Lower lobe of right lung (tissue), 2 donors: ENCODE measurements at places on chromosomes 7 and 10.

GRCh38 chr10:9858816-9859215 lies 1158.9 kb upstream of the CELF2 start:
- DNase-seq = no peak

- no peak for DNase-seq
These were observed 198.5 kb downstream of the PAXIP1 start for GRCh38 chr7:154804449-154804848.

- DNase-seq = no peak
These were observed 89.3 kb upstream of the ADRB1 start for GRCh38 chr10:113954409-113954808.

GRCh38 chr10:69800109-69800508 lies 1.6 kb upstream of the COL13A1 start:
- no peak for DNase-seq
